ENCODE measurements at places on chromosomes 2 and 18. TPM values are rescaled to one million over a fixed set of nuclear protein-coding genes. Genes with fewer than 3 reads are reported as not detected.
A peak's percentile ranks its signal among the peaks of the same experiment; 100 is the strongest.

GRCh38 chr2:201235860-201236811 lies 24.2 kb upstream of the CASP8 start:
- peaks cover 7% of the 10 kb centered on the region for H3K4me1 ChIP-seq
- peak overlapping the region; percentile 17 for H3K27ac ChIP-seq
- peak overlapping the region; percentile 32 for H3K4me3 ChIP-seq
- H3K36me3 ChIP-seq = no peaks in the 10 kb centered on the region

- H3K4me3 ChIP-seq = peak within 1 kb of the TSS; percentile 31
- H3K36me3 ChIP-seq = no peaks in the 10 kb centered on the region
- no peak within 1 kb of the TSS for H3K27ac ChIP-seq
- peak; percentile 95 for DNase-seq
Observed at GRCh38 chr2:209771474-209772289, at the start of gene UNC80. Gene UNC80 (plus strand): TSS chr2:209771832. CDS start chr2:209772073, 241 bp downstream.

DNA sequence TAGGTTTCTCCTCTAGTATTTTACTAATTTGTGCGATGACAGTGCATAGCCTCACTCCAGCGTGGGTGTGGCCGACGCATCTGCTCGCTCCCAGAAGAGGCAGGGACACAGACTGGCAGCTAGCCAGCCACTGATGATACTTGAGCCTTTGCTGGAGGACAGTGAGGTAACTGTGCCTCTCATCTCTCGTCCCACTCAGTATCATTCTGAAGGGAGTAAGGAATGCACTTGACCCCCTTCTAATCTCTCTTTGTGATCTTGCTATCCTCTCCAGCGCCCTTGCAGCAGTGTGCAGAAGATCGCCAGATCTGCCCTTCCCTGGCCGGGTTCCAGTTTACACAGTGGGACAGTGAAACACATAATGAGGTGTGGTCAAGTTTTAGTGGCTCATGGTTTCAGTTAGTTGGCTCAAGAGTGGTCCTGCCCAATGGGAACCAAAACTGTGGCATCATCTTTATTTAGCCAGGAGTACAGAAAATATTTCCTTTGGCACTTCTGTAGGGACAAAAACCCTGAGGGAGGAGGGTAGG lies 17.5 kb downstream of the NCAPH start:
- no peaks in the 10 kb centered on the region for H3K27me3 ChIP-seq
- no peaks in the 10 kb centered on the region for H3K36me3 ChIP-seq
- peak; percentile 21 for DNase-seq
- no peak overlapping the region for H3K4me3 ChIP-seq
- H3K27ac ChIP-seq = peak overlapping the region; percentile 10

DNA sequence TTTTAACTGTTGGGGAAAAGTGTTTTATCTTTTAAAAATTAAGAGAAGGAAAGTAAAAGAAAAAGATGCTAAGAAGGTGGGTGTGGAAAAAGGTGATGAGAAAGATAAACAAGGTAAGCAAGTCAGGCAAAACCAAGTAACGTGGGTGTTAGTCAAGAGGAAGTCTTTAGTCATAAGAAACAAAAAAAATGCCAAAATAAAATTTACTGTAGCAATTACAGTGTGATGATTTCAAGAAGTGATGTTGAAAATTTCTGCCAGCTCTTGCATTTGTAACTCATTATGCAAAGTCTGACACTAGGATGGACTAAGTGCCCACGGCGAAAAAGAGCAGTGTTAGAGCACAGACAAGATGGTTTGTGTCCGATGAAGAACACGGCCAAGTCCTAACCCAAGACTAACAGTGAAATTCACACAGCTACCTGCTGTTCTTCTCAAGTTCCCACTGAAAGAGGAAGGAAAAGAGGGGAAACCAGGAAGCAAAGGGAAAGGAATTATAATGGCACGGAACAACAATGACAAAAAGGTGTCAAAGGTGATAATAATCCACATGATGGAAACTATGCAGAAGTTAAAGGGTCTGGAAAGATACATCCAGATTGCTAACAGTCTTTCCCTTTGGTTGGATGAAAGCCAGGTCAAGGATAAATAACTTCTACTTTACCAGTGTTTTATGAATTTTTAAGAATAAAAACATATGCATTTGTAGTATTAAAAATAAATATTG lies 34.1 kb downstream of the NOL10 start:
- H3K27ac ChIP-seq = no peak overlapping the region
- H3K4me1 ChIP-seq = no peaks in the 10 kb centered on the region
- peaks cover 16% of the 10 kb centered on the region for H3K36me3 ChIP-seq
- H3K27me3 ChIP-seq = no peaks in the 10 kb centered on the region

DNA sequence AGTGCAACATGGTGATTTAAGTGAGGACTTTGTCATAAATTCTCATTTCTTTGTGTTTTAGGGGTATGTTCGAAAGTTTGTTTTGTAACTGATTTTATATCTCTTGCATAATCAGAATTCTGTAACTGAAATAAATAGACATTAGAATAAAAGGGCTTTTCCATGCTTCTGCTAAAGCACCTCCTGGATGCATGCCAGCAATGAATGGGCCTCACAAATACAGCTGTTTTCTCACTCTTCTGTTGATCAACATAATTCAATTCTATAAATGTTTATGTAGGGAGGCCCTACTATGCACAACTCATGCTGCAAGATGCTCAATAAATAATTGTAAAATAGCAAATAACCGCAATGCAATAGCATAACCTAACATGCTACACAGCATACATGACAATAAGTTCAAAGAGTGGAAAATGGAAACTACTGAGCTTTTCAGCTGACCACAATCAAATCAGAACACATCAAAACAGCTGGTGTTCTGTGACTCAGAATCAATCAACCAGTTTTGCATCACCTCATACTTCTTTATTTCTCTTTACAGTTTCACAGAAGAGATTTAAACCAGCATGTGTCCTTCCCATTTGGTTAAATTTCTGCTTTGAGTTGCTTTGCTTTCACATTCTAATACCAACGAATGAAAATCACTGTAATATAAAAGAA lies 11.0 kb downstream of the CDH7 start:
- no peak for DNase-seq
- no peaks in the 10 kb centered on the region for H3K4me1 ChIP-seq
- H3K27ac ChIP-seq = no peak overlapping the region
- H3K36me3 ChIP-seq = no peaks in the 10 kb centered on the region
- H3K27me3 ChIP-seq = no peaks in the 10 kb centered on the region
- no peak overlapping the region for H3K4me3 ChIP-seq

DNA sequence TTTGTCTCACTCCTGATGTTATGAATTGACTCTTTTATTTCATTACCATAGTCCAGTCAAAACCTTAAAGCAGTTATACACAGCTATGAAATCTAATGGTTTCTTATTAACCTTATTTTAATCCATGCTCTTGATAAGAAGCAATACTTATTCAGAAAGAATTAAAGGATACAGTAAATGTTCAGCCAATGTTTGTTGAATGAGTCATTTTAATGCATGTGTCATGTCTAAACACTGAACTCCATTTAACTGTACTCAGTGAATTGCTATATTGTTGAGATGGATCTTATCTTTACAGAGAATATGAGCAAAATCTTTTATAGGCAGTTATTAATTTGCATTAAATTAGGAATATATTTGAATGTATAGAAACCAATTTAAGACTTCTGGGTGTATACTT lies 135.1 kb upstream of the TFPI start:
- no peaks in the 10 kb centered on the region for H3K36me3 ChIP-seq
- H3K4me3 ChIP-seq = no peak overlapping the region
- no peaks in the 10 kb centered on the region for H3K4me1 ChIP-seq
- no peak for DNase-seq
- no peaks in the 10 kb centered on the region for H3K27me3 ChIP-seq
- H3K27ac ChIP-seq = no peak overlapping the region

GRCh38 chr18:41906528-41907146 lies 48.4 kb upstream of the PIK3C3 start:
- no peak overlapping the region for H3K27ac ChIP-seq
- no peaks in the 10 kb centered on the region for H3K36me3 ChIP-seq
- H3K4me1 ChIP-seq = no peaks in the 10 kb centered on the region
- no peaks in the 10 kb centered on the region for H3K27me3 ChIP-seq
- no peak for DNase-seq

DNA sequence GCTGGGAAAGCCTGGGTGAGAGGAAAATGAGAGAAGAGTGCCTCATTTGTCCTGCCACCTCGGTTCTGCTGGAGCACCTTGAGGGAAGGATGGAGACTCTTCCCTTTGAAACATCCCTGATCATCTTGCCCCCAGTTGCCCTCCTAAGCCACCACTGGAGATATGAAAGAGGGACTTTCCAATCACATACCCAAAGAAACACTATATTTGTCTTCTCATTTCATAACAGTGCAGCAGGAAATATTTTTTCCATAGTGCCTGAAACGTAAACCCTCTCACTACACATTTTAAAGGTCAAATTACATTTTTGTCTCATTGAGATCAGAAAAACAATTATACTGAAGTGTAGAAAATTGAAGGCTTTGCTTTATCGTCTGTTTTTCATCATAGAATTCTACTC lies 63.3 kb downstream of the KCTD18 start:
- H3K27ac ChIP-seq = no peak overlapping the region
- no peak overlapping the region for H3K4me3 ChIP-seq
- H3K4me1 ChIP-seq = no peaks in the 10 kb centered on the region
- no peak for DNase-seq
- peaks cover 3% of the 10 kb centered on the region for H3K36me3 ChIP-seq

DNA sequence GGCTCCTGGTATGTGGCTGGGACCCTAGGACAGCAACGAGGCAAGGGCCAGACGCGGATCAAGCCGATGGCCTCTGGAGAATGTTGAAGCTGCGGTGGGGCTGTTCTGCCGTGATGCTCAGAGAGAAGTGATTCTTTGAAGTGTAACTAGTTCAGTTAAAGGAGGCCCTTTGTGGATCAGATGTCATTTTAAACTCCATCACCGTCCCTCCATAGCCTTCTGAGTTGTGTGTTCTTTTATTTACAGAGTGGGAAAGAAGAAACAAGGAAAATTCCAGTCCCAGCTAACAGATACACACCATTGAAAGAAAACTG lies 403 bp downstream of the PNO1 start:
- H3K4me3 ChIP-seq = peak overlapping the region; percentile 97
- H3K4me1 ChIP-seq = peaks cover 2% of the 10 kb centered on the region
- H3K27me3 ChIP-seq = no peaks in the 10 kb centered on the region

GRCh38 chr2:111659361-111660333 lies 224.3 kb downstream of the ANAPC1 start:
- peak overlapping the region; percentile 95 for H3K27ac ChIP-seq
- peak; percentile 84 for DNase-seq
- H3K4me3 ChIP-seq = peak overlapping the region; percentile 27

DNA sequence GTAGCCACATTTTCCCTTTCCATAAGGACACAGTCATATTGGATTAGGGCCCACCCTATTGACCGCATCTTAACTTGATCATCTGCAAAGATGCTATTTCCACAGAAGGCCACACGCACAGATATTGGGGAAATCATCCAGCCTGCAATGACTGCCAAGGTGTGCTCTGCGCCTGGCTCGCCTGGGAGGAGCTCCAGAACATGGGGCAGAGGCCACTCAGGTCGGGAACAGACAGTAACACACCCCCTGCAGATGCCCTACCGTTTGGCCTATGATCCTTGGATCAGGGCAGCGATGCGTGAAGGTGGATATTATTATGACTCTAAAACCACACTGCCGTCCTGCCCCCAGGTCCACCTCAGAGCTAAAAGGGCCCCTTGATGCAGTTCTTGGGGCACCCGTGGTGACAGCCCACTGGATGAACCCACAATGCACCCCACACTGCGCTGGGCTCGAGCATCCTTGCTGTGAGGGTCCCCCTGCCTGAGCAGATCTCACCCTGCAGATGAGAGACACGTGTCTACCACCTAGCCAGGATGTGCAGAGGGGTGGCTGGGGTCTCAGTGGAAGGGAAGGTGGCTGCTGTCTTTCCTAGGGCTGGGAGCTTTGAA lies 72.9 kb upstream of the ZNF516 start:
- H3K4me1 ChIP-seq = peaks cover 10% of the 10 kb centered on the region
- H3K36me3 ChIP-seq = no peaks in the 10 kb centered on the region
- no peak overlapping the region for H3K4me3 ChIP-seq
- no peak overlapping the region for H3K27ac ChIP-seq
- no peak for DNase-seq

Gene KCNIP3
- 27.6 TPM for total RNA-seq

Gene VSNL1
- total RNA-seq = 0.44 TPM

Gene ERICH2
- 0.91 TPM for total RNA-seq

Gene FOXI3
- total RNA-seq = not detected

Gene GALR1
- total RNA-seq = 0.06 TPM

Gene SNORC
- 2.7 TPM for total RNA-seq

Data from kidney (tissue), 22 donors.